Fibroblast of mammary gland (primary cell): ENCODE measurements at places on chromosomes 2 and 18.

DNA sequence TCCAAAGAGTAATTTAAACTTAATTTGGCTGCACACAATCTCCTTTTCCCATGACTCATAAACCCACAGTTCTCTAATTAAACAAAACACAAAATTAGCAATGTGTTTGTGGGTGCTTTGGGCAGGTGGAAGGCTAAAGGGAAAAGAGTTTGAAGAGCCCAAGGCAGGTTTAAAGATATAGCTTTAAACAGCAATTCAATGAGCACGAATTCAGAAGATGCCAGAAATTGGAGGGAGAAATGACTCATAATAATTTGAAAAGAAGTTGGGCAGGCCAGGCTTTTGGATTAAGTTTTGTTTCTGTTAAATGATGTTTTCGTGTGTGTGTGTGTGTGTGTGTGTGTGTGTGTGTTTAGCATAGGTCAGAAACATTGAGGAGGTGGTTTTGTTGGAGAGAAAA lies 594.8 kb upstream of the ZEB2 start:
- DNase-seq, result peak; percentile 44

- DNase-seq, result peak; percentile 59
Measured at GRCh38 chr2:46779447-46779941, 136.1 kb downstream of the MCFD2 start.

DNA sequence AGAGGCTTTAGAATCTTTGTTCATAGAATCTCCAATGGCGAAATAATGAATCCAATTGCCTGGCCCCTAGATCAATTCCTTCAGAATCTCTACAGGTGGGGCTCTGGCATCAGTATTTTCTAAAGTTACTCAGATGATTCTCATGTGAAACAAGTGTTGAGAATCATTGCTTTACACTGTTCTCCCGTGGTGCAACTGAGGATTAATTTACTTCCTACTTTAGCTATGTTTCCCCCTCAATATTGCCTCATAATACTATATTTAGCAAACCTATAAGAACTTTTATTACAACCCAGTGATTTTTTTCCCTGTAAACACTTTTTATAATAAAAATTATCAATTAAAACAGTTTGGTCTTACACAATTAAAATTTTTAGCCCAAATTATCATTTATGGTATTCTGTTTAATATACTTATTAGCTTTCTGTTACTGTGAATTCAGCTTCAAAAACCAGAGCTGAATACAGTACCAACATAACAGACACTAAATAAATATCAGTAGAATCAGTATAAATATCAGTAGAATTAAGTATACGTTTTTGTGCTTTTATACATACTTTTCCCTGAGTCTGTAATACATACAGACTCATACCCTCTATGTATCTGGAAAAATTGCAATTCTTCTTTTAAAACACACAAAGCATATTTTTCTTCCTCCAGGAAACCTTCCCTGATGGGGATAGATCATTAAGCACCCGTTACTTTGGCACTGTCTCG lies 20.8 kb downstream of the SLC38A11 start:
- DNase-seq, result no peak

DNA sequence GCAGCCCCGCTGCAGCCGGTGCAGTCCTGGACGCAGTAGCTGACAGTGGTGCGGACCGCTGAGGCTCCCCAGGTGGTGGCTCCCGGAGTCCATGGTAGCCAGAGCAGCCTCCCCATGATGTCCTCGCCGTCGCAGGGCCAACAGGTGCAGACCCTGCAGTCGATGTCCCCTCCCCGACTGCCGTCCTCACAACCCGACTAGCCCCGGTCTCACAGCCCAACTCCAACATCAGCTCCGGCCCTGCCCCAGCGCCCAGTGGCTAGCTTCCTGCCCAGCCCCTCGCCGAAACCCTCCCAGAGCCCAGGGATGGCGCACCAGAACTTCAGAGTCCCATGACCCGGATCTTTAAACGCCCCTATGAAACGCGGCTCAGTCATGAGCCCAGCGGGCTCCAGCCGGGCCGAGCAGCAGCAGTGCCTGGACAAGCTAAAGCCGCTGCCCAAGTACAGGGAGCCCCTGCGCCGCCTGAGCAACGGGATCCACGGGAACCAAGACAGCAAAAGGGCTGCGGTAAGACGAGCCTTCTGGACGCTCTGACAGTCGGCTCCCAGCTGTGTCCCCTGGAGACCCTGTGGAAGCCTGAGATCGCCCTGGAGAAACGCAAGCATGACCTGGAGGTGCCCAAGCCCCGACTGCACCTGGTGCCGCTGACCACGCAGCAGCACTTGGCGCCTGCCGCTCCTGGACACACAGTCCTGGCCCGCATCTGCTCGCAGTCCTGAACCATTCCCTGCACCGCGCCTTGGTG lies 53.8 kb upstream of the TUBA3E start:
- DNase-seq, result no peak

DNA sequence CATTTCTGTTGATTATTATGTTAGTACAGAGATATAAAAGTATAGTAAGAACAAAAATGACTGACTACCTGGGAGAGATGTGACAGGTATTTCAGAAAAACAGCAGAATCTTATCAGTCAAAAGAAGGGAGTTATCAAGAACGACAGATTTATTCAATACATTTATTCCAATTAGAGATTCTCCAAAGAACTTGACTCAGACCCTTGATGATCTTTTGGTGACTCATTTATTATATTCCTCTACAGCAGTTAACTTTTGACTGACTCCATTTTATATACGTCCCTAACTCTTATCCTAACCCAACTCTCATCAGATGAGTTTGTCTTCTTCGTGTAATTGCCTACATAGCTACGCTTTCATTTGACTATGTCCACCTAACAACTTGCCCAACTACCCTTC lies 91.1 kb downstream of the C2orf74 start:
- peak; percentile 52 for DNase-seq

DNA sequence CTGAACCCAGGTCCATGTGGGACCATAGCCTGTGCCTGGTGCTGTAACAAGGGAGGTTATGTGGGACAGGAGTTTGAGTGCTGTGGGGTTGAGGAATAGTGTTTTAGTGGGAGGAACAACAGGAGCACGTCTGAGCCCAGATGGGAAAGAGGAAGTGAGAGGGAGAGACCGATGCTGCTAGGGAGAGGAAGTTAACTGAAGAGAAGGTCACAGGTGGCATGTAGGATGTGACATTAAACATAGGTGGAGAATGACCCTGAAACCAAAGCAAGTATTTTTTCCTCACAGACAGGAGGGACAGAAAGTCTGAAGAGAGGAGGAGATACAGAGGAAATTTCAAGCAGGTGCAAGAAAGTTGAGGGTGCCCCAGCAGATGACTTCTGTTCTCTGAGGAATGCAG lies 87.8 kb downstream of the ACOXL start:
- no peak for DNase-seq

DNA sequence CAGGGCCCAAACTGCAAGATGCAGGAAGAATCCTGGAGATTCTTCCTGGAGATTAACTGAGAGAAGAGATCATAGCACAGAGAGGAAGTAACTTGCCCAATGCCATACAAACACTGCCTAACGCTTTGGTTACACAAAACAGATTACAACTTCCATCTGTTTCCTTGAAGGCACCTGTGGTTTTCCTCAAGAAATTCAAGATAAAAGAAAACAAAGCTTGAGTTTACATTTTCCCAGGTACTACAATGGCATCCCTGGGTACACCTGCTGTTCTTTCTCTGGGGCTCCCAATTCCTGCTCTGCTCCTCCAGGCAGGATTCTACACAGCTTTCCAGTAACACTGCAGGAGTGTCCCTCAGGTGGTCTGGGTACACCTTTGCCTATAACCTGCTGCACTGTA lies 781.9 kb upstream of the ID2 start:
- DNase-seq, result no peak

GRCh38 chr2:5538772-5539171 lies 153.4 kb upstream of the SOX11 start:
- DNase-seq, result no peak

GRCh38 chr18:55838841-55839240 lies 250.8 kb upstream of the TCF4 start:
- peak; percentile 83 for DNase-seq

DNA sequence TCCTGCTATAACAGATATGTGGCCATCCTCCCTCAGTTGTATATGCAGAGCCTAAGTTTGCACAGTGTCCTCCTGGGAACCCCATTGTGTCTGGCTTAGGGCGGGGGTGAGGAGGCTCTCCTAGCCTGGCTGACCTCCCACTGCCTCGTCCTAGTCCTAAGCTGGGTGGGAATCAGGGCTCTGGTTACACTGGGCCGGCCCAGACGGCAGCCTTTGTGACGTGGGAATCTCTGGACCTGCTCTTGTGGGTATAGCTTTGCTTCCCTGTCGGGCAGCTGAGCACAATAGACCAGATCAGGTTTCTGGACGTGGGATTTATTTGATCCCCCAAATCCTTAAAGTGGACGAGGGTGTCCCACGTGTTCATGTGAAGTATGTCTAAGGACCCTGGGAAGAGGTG lies 2.9 kb downstream of the ACKR3 start:
- DNase-seq, result no peak

DNA sequence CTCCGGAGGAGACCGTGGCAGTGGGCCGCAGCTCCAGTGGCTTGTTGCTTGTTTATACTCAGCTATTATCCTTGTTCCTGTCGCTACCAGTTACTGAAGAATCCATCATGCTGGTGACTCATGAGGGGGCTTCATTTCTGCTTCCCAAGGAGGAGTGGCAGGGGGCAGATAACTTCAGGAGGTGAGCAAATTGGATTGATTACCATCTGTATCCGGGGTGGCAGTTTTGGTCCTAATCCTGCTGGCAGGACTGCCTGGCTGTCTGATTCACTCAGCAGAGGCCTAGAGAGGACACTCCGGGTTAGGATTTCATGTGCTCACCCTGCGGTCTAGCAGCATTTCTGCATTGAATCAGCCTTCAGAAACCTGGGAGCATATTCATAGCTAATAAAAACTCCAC lies 230.0 kb downstream of the ACTR3 start:
- no peak for DNase-seq

GRCh38 chr2:127091886-127092285 lies 15.1 kb downstream of the BIN1 start:
- DNase-seq, result no peak

GRCh38 chr18:4454537-4455112 lies 482 bp downstream of the DLGAP1 start:
- DNase-seq, result no peak

DNA sequence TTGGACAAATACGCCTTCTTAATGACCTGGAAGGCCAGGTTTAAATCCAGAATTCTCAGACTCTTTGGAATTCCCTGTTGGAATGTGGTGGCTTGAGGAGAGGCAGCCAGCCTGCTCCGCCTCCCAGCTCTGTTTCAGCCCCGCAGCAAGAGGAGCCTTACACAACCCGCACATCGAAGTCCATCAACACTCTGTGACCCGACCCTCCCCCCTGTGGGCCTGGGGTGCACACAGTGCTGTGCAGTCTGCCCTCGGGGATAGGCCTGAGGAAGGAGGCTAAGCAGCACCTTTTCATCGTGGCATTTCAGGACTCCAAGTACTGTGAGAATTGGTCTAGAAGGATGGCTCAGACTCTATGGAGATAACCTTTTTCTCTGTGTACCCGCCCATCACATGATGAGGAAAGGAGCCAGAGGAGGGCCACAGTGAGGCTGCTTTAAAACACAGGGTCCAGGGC lies 73.7 kb downstream of the GREB1L start:
- DNase-seq, result no peak

DNA sequence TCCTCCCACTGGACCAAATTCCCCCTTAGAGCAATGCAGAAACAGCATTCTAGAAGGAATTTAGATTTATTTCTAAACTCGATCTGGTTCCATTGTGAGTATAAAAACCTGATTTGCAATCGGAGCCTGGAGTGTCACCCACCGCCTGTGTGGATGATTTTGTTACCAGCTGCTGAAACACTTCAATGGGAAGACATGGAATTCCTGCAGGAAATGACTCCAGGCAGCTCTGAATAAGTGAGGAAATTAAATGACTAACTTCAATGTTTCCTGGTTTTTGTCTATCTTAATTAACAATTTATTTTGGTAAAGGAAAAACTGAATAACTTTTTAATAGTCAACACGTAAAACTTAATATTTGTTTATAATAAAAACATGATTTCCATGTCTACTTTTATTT lies 19.3 kb downstream of the CTAGE1 start:
- DNase-seq, result no peak

DNA sequence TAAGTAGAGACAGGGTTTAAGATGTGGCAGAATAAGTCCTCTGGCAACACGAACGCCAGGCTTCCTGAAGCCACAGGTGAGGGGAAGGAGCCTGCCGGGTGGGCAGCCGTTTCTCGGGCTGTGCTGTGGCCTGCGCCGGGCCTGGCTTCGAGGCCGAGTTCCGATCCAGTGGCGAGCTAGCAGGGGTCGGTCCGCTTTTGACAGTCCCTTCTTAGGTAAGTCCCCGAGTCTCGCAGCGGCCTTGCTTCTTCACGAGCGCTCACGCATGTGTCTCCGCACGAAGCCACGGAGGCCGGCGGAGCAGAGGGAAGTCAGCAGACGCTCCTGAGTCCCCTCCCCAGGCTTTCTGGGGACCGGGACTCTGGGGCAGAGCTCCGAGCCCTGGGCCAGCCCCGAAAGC lies 26.0 kb downstream of the SALL3 start:
- DNase-seq, result no peak

- peak; percentile 48 for DNase-seq
Measured at GRCh38 chr2:55156326-55156725, 75.8 kb downstream of the CLHC1 start.

- DNase-seq, result no peak
Measured at GRCh38 chr18:79529991-79530390, 134.3 kb downstream of the NFATC1 start.

GRCh38 chr18:9217743-9218451 lies 81.3 kb downstream of the ANKRD12 start:
- peak; percentile 28 for DNase-seq

DNA sequence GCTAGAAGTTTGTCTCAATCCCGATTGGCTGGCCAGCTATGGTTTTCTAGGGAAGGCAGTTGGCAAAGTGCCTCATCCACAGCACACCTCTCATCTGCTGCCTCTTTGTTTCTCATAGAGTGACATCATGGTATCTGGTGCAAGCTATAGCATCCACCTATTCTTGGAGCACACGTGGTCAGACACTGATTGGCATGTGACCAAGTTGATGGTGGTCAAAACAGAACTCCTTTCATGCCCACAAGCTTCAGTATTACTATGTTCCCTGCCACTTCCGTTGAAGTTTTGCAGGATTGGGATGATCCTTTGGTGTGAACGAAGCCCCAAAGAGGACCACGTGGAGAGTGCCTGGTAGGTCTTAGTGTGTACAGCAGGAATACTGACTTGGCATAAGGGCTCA lies 28.8 kb downstream of the TTC32 start:
- DNase-seq, result no peak

GRCh38 chr2:40716879-40717278 lies 265.0 kb upstream of the SLC8A1 start:
- peak; percentile 91 for DNase-seq

GRCh38 chr2:95206096-95206495 lies 1.2 kb upstream of the ZNF892 start:
- no peak for DNase-seq

GRCh38 chr2:218036371-218036770 lies 32.7 kb upstream of the RUFY4 start:
- DNase-seq, result no peak
